ENCODE measurements at places on chromosomes 1 and 21.

GRCh38 chr21:36887963-36888362 lies 78.5 kb downstream of the HLCS start:
- no peak for DNase-seq

DNA sequence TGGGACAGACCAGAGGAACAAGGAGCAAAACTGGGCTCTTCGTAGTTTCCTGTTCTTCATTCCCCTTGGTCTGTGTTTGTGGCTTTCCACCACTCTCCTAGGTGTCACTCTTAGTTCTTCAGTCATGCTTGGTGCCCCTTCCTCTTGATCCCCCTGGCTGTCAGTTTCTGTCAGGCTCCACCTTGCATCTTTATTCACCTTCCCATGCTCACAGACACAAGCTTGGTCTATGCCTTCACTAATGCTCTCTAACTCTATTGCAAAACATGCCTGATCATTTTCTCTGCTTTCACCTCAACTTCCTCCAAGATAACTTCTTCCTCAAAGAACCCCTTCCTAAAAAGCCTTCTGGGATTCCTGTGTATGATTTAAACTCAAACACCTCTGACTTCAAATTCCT lies 122.9 kb downstream of the GLUL start:
- DNase-seq: no peak

DNA sequence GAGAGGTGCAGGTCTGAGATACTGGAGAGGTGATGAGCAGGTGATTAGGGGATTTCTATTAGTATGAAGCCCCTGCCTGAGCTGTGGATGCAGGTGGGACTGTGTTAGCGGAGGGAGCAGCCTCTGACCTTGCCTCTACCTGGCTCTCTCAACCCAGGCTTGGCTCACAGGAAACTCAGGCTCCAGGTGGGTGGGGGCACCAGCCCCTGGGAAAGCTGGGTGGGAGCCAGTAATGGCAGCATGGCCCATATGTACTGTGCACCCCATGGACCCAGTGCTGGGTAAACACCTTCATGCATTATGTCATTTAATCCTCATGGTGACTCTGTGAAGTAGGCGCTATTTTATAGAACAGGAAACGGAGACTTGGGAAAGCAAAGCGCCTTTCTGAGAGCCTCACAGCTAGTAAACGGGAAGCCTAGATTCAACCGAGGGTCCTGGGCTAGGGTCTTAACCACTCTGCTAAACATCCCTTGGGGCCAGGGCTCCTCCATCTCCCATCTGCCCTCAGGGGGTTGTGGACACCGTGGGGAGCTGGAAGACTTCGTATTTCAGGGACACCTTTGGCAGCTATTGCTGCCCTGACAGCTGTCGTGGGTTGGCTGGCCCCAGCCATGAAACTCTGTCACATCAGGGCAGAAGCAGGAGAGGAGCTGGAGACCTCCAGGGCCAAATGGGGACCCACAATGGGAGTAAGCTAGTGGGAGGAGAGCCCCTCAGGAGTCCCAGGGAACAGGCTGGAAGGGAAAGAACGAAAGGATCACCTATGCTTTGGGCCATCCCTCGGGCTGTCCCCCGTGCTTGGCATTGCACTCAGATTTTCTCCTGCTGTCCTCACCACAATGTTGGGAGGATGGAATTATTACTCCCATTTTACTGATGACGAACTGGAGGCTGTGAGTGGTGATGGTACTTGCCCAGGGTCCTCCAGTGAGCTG lies 59.6 kb upstream of the CSF3R start:
- DNase-seq: no peak

DNA sequence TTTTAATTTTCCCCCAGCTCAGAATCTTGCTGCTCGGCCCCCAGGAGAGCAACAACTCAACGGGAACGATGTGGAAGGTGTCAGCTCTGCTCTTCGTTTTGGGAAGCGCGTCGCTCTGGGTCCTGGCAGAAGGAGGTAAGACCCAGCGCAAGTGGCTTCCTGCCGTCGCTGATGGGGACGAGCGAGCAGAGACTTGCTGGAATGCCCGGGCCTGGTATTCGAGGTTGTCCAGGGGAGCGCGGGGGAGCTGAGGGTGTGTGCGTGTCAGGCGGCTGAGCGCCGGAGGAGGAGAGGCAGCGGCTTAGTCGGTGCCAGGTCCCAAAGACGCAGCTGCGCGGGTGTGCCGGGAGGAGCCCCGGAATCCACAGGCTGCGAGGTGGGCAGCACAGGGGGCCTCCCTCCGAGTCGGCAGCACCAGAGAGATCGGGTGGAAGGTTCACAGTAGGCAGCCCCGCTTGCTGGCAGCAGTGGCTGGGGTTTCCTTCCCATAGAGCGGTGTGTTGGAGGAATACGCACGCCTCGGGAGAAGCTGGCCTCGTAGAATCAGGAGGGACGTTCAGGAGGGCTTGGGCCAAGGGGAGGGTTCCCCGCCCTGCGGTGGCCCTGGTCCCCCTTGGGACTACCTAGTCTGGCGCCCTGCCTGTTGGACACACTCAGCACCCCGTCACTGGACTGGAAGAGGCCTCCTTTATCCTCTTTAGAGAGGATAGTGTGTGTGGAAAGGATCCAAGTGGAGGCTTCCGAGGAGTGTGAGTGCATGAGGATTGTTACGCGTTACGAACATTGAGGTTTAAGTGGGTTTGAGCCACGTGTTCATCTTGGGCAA lies 547 bp downstream of the PDPN start:
- no peak for DNase-seq

DNA sequence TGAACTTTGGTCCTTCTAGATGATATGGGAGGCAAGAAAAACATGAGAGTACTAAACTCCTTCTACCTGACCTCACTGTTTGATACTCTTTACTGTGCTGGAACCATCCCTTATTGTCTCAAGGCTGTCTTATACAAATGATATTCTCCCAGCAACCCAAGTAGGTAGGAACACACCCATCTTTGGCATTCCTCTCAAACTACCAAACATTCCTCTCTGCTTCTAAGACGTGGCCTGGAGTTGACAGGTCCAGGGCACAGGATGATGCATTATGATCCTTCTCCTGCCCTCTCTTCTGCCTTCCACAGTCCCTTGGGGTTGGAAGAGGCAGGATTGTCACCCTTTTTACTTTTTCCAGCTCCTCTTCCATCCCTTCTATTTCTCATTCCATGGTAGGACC lies 90.5 kb downstream of the SPATA17 start:
- no peak for DNase-seq

GRCh38 chr1:235935235-235936225 lies 68.8 kb upstream of the LYST start:
- no peak for DNase-seq

DNA sequence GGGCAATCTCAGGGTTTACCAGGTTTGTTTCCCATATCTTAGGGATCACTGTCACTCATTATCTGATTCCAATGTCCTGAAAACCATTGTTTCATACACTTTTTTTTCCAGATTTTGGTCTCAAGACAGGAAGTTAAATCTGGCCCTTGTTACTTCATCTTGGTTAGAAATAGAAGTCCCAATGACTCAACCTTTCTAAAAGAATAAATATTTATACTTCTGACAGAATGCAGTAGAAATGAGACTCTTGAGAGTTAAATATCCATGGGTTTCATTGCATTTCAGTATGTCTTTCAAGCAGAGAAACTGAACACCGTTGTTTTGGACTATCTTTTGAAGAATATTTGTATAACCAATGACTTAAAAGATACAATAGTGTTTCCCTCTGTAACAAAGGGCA lies 19.8 kb upstream of the VCAM1 start:
- no peak for DNase-seq

GRCh38 chr21:41731081-41731480 lies 35.8 kb downstream of the RIPK4 start:
- DNase-seq: no peak

DNA sequence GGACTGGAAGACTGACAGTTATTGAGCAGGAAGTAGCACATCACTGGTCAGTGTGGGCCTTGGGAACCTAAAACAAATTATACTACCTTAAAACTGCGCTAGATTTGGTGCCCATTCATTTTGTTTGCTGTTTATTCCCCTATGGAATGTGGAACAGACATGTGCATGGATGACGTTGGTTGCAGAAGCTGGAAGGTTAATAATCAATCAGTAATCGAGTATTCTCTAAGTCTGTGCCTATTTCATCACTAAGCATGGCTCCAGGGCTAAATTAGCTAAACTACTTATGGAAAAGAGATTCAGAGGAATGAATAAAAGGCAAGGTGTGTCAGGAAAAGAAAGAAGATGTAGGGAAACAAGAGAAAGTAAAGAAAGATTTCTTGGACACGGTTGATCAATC lies 33.5 kb upstream of the DPT start:
- DNase-seq: no peak

GRCh38 chr1:94265906-94266305 lies 28.5 kb upstream of the ARHGAP29 start:
- no peak for DNase-seq

DNA sequence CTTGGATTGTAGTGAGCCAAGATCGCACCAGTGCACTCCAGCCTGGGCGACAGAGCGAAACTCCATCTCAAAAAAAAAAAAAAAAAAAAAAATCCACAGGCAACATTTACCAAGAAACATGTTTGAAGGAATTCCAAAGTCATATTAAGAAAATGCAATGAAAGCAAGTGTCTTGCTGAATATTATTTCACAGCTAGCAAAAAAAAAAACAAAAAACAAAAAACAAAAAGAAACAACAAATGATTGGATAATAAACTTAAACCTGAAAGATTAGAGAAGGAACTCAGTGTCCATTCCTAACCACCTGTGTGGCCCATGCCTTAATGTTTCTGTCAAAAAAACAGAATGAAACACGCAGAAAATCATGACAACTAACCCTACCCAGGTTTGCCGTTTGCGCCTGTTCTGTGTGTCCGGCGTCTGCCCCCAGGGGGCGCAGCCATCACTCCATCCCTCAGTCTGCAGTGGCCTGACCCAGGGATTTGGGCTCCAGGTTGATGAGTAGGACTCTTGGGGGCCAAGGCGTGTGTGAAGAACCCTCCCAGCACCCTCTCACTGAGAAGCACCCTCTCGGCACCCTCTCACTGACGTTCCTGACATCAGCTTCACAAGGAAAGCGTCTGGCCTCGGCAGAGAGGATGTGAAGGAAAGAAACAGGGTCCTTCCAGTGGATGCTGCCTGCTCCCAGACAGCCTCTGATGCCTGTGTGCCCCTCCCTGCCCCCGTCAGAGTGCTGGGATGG lies 19.2 kb upstream of the PTTG1IP start:
- DNase-seq: peak; percentile 76

DNA sequence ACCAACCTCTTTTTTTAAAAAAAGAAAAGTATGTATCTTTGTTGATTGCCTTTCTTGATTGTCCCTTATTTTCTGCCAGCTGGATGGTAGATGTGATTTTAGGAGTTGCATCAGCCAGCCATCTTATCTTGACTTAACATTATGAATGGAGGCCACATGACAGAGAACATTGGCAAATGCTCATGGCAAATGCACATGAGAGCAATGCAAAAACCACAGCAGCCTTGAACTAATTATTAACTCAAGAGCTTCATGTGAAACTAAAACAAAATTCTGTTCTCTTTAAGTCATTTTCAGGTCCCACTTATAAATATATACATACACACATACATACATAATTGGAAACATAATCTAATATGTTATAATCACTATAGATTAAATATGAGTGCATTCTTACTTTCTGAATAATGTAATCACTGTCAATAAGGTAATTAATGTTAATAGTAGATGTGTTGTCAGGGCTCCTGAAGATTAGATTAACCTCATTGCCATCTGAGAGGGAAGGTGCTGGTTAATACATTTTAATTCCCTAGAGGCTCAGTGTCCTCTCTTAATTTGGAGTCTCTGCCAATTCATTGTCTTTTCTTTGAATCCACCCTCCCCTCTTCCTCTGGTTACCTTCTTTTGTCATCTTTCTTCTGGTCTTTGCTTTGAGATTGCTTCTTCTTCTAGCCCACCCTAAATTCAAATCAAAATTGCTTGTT lies 962.2 kb downstream of the ADGRL2 start:
- DNase-seq: no peak

DNA sequence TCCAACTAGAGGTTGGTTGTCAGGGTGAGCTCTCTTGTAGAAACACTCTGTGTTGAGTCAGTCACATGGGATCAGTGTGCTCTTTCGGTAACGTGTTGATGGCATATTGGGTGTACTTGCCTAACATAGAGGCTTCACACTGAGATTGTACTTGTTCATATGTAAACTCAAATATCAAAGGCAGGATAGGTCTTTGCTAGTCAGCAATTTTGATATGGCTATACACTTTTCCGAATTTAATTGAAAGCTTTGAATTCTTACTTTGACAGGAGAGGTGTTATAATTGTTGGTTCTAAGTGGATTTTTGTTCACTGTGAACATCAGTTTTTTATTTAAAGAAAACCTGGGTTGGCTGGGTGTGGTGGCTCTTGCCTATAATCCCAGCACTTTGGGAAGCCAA lies 16.4 kb upstream of the TGFB2 start:
- no peak for DNase-seq

- DNase-seq: no peak
Measured at GRCh38 chr1:97377432-97378034, 543.3 kb downstream of the DPYD start.

All from activated T-cell treated with anti-CD3 and anti-CD28 coated beads for 1 hour (primary cell).